ENCODE measurements at places on chromosomes 3 and 15.

- no peak for DNase-seq
Measured at GRCh38 chr3:171606151-171606751, 146.0 kb upstream of the TNIK start.

DNA sequence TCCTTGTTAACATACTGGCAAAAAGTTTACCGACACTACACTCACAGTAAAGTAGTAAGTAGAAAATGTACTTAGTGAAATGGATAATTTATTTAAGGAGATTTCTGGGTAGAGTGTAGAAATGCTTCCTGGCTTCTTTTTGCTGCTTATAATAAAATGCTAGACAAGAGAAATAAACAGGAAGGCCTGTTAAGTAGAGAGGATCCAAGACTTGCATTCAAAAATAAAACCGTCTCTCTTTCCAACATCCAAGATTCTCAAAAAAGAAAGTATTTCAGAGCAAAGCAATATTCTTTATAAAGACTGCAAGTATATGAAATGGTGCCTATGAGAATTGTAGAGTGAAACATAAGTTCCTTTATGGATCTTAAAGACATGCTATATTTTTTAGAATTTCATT, 77.0 kb upstream of the CNTN6 start:
- DNase-seq, result no peak

DNA sequence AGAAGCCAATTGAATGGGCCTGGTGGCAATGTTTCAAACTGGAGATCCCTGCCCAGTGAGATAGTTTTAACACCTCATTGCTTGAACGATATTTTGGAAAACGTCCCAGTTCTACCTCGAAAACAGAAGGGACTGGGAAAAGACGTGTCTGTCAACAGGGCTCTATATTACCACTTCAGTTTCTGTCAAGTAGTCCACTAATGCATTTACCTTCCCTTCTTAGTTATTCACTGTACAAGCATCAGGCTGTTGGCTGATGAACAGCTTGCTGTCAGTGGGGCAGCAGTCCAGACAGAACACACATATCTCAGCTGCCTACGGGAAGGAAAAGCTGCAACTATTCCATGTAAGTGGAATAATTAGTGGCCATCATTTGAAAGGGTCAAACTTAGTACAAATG, 794.7 kb upstream of the GBE1 start:
- DNase-seq, result no peak

GRCh38 chr3:48217449-48217848, 5.8 kb upstream of the CAMP start:
- DNase-seq, result no peak

DNA sequence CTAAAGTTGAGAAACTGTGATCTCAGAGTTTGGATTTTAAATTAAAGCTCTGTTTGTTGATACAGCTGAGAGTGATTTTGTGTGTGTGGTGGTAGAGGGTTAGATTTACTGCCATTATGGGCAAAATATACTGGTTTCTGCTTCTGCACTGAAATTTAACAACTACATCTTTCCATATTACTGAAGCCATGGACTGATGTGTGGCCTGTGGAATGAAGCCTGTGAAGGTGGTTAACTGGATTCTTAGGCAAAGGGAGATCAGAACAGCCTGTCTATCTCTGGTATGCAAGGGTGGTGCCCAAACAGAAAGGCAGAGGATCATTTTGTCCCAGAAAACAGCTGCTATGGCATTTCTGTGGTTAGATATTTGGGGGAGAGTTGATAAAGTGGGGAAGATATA, 297.3 kb upstream of the THBS1 start:
- peak; percentile 69 for DNase-seq

- DNase-seq, result no peak
Measured at GRCh38 chr3:9779721-9780457, 10.1 kb upstream of the CAMK1 start.

DNA sequence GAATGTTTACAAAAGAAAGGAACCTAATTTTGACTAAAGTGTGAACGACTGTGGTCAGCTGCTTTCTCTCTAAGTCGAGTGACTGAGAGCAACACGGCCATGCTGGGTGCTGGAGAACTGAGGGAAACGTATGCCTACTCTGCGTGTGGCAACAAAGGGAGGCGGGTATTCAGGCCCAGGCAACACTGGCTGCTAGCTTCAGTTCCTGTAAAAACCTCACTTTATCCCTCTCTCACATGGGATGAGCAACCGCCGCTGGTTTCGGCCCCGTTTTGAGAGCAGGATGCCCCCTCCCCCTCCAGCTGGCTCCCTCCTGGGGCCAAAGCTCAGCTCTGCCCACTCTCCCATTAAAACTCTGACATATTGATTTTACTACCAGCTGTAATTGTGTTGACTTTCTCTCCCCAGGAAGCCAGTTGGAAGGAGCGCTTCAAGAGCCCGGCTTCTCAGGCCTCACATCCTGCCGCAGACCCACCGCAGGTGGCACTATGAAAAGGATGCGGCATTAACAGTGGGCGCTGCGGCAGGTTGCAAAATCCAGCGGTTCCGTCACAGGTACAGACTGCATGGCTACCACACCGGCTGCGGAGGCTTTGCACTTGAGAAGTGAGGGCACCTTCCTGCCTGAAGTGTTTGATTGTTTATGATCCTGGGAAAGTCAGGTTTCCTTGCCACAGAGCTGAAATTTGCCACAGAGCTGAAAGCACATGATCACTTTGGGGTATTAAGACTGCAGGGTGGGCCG, 12.7 kb downstream of the PLXND1 start:
- no peak for DNase-seq

DNA sequence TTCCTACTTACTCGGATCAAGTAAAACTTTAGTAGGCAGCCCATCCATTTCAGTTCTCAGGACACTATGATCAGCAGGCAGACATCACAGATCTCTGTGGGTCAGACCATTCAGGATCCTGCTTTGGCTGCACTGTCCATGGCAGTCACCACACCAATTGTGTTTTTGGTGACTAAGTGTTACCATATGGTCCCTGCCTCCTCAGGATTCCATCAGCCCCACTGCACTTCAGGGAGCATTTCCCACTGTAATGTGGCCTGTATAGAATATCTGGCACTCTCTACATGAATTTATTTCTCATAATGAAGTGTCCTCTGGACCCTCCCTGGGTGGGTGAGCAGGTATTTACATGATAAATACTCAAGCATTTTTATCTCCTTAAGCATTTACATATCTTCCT, 41.3 kb downstream of the ZNF445 start:
- DNase-seq, result no peak

DNA sequence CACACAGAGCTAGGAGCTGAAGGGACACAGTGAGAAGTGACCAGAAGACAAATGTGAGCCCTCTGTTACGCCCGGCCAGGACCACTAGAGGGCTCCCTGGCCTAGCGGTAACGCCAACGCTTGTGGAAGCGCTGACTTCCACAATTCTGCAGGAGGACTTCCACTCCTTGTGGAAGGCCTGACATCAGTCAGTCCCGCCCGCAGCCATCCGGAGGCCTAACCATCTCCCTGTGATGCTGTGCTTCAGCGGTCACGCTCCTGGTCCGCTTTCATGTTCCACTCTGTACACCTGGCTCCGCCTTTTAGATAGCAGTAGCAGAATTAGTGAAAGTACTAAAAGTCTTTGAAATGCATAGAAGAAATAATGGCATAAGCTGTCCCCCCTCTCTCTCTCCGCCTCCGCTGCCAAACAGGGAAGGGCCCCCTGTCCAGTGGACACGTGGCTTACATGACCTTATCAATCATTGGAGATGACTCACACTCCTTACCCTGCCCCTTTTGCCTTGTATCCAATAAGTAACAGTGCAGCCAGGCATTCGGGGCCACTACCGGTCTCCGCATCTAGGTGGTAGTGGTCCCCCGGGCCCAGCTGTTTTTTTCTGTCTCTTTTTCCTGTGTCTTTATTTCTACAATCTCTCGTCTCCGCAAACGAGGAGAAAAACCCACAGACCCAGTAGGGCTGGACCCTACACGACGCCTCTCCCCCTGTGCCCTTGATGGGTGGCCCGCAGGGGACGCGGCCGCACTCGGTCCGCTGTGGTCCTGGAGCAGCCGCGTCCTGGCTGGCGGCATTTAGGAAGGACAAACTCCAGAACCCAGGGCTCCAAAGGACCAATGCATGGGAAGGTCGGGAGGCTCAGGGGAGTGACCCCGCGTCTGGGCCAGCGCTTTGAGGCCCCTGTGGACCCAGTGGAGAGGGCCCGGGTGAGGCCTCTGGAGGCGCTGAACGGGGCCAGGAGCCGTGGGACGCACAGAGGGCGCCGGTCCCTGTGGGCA, 27.0 kb upstream of the RPL32 start:
- DNase-seq, result peak; percentile 59

DNA sequence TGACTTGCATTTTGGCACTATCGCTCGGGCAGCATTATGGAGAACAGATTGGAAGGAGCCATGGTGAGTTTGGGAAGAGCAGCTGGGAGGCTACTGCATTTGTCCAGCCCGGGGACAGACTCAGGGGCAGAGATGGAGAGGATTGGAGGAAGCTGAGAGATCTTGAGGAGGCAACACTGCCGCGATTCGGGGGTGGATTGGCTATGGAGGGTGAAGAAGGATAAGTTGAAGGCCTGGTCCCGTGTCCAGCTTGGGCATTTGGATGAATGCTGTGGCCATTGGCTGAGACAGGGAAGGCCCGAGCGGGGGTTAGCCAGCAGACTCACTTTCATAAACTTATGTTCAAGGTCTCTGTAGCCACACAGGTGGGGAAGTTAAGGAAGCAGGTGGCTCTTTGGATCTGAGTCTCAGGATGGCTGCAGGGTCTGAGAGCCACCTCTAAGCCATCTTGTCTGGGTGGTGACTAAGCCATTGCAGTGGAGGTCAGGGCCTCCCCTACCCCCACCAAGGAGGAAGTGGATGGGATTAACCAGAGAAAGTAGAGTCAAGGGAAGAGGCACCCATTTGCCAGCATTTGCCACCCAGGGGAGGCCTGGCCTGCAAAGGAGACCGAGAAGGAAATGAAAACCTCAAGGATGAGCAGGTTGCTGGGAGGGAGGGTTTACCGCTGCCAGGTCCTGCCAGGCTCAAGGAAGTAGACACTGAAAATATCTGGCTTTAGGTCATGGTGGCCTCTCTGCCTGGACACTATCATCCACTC, 144.0 kb upstream of the TLE3 start:
- DNase-seq, result no peak

DNA sequence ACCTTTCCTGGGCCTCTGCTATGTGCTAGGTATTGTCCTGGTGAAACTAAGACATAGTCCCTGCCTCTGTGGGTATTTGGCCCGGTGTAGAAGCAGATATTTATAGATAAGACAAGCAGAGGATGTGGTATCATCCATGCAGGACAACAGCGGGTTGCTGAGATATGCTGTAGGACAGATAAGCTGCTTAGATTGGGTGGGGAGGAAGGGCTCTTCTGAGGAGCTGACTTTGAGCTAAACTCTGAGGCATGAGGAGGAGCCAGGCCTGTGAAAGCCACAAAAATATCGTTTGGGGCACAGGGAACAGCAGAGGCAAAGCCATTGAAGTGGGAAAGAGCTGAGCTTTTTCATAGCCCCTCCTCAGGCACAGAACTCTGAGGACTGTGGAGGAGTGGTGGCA, 492.5 kb upstream of the CFAP20DC start:
- DNase-seq, result no peak

- no peak for DNase-seq
Measured at GRCh38 chr15:73822998-73823397, 50.4 kb upstream of the TBC1D21 start.

GRCh38 chr3:160454995-160455394, 5.4 kb upstream of the TRIM59 start:
- no peak for DNase-seq

GRCh38 chr15:92599394-92599970, 56.1 kb downstream of the FAM174B start:
- DNase-seq, result peak; percentile 26

Data from fibroblast of skin of left quadriceps (primary cell).